ACHN (cell line): ENCODE measurements at places on chromosomes 2 and 18.
A peak's percentile ranks its signal among the peaks of the same experiment; 100 is the strongest.

DNA sequence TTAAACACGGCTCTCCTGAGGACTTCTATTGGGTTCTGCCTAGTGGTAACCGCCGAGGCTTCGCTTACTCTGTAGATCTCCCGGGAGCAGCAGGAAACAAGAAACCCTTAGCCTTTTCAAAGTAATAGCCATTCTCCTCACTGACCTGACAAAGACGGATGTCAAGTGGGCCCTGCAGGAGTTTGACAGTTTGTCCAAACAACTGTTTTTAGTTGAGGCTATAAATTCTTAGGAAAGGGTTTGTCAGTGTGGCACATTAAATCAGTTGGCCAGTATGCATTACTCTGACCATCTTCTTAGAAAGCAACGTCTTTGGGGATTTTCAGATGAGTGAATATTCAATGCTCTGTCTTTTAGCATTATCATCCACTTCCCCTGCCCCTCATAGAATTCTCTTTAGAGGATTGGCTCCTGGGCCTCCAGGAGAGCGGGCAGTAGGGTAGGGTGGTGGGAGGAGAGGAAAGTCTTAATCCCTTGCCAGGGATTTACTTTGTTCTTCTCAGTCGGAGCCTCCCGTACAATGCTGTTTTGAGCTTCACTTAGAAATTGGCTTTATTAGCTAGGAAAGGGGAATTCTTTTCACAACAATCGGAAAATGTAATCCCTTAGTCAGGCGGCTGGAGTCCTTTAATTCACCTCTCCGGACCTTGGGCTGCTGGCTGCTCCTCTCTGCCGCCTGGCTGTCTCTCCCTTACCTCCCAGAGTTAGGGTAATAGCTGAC, 13.3 kb upstream of the C18orf32 start:
- no peak for DNase-seq

- DNase-seq: no peak
Measured at GRCh38 chr2:65549257-65549627, 116.8 kb upstream of the SPRED2 start.

GRCh38 chr2:130365075-130365474, 9.2 kb downstream of the PTPN18 start:
- DNase-seq: no peak

DNA sequence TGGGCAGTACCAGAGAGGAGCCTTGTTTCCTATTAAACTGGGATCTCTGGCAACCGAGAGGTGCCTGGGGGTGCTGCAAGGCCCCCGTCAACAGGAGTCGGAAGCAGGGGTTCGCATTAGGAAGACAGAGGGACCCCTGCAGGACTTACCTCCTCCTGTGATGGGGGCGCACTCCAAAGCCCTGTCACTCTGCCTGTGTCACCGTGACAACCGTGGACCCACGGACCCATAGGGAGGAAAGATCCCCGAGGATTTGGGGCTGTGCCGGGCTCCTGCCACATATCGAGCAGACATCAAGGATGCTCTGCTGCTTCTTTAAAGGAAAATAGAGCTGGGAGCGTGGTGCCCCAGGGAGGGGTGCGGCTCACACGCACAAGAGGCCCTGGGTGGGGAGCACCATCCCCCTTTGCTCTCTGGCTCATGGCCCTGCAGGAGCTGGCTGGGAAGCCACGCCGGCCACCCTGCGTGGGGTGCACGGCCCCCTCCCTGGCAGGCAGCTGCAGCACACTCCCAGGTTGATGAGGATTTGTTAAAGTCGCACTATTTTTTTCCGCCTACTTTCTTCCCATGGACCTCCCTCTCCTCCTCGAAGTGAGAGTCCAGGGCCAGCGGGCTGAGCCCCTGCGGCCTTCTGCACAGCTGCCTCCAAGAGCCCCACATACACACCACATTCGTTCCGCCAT, 167.5 kb downstream of the TWIST2 start:
- no peak for DNase-seq

DNA sequence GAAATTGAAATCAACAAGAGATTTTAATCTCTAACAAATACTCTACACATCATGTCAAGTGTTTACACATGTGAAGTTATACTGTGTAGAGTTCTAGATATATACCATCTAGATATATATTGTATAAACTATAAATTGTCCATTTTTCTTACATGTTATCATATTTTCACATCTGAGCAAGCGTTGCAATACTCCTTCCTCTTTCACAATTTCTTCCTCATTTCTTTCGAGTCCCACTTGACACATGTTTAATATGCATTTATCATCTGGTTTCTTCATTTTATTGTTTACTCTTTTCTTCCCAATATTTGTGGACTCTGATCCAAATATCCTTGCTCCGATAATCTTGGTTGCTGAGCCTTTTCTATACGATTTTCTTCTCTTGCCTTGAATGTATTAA, 50.2 kb downstream of the UNC80 start:
- no peak for DNase-seq

- no peak for DNase-seq
Measured at GRCh38 chr2:48474574-48475298, 55.2 kb upstream of the STON1 start.

DNA sequence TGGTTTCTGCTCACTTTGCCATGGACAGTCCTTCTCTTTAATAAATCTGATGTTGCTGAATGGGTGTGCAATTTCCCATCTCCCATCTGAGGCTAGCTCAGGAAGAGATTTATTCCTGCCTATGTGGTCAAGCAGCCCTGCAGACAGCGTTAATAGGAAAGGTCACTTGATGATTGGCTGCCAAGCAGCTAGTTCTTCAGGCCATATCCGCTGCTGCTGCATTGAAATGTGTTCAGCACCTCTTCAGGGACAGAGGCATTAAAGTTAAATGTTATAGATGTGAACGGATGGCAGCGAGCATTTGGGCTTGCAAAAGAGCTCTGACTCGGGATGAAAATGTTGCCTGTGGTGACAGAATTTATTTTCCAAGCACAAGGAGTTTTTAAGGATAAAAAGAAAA, 474.2 kb downstream of the PIK3C3 start:
- no peak for DNase-seq

- no peak for DNase-seq
Measured at GRCh38 chr2:86342488-86342887, 5.1 kb upstream of the REEP1 start.

DNA sequence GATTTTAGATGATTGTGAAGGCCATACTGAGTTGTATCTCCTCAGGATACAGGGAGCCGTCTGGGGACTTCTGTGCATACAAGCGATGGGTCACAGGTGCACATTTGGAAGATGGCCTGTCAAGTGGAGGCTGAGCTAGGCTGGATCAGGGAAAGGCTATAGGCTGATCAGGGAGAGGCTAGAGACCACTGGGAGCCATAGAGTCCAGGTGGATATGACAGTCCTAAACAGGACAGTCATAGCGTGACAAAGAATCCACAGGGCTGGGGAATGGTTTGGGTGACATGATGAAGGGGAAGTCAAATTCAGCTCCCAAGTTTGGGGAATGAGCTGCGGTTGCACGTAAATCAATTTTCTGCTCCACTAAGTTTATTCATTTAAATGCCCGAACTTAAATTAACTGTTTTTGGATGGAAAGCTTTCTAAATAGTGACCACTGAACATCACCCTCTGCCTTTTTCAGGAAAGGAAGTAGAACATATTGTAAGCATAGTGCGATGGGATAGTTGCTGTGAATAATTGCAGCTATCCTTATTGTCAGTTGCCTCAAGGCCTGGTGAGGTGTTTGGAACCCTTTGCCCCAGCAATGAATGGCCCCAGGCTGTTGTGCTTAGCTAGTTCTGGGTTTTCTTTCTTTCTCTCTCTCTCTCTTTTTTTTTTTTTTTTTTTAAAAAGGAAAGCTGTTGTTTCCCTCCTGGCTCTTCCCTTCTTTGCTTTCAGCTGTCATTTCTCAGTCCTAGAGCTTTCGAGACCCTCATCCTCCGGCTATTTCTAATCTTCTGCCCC, 50.5 kb downstream of the KLHL29 start:
- no peak for DNase-seq

- DNase-seq: peak; percentile 46
Measured at GRCh38 chr2:97774425-97774824, 61.0 kb downstream of the ZAP70 start.

DNA sequence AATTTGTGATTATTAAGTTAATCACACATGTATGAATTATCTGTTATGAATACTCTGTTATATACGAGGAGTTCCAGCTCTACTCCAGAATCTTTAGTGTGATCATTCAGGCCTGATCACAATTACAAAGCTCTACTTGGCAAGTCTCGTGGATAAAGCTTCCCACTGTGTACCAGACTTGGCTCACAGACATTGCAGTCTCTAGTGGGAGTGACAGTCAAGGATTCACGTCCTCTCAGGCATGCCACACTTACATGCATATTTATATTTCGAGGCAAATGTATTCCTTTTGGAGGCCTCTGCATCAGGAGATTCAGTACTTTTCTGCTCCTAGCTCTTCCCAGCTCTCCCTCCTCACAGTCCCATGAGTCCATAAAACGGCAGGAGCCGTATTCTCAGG, 403.4 kb upstream of the CDH7 start:
- no peak for DNase-seq

GRCh38 chr18:5537860-5538259, 5.9 kb downstream of the EPB41L3 start:
- no peak for DNase-seq

- DNase-seq: no peak
Measured at GRCh38 chr2:240930631-240931318, 24.6 kb downstream of the CROCC2 start.

DNA sequence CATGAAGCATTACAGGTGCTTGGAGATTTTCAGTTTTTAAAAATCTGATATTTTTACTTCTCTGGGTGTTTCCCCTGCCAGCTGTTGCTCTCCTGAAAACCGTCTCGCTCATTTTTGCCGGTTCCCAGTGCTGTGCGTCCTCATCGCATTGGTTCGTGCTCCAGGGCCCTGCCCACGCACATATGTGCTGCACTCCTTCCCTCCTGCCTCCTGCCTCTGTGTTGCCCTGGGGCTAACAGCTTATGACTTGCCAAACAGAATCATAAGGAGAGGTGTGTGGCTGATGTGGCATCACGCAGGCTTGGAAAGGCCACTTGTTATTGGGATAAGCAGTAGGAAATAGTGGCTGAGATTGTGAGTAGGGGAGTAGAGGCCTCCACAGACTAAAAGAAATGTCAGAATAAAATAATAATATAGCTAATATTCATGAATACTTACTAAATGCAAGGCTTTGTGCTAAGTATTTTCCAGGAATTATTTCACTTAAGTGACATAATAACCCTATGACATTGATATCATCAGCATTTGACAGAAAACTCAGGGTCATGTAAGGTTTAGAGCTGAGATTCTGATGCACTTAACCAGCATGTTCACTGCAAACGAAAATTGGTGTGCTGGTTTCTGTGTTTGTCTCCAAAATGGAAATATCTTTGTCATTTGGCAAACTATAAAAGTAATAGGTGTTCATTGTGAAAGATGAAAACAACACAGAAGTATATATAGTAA, 53.5 kb downstream of the SLC4A1AP start:
- DNase-seq: no peak

- peak; percentile 98 for DNase-seq
Measured at GRCh38 chr2:164711766-164712138, 90.5 kb upstream of the GRB14 start.
